Fibroblast of skin of abdomen (primary cell): ENCODE measurements at places on chromosomes 4 and X.

GRCh38 chr4:99468889-99469288 lies 33.7 kb upstream of the ADH7 start:
- no peak for DNase-seq

GRCh38 chr4:156725257-156725656 lies 246.3 kb downstream of the PDGFC start:
- DNase-seq = no peak

DNA sequence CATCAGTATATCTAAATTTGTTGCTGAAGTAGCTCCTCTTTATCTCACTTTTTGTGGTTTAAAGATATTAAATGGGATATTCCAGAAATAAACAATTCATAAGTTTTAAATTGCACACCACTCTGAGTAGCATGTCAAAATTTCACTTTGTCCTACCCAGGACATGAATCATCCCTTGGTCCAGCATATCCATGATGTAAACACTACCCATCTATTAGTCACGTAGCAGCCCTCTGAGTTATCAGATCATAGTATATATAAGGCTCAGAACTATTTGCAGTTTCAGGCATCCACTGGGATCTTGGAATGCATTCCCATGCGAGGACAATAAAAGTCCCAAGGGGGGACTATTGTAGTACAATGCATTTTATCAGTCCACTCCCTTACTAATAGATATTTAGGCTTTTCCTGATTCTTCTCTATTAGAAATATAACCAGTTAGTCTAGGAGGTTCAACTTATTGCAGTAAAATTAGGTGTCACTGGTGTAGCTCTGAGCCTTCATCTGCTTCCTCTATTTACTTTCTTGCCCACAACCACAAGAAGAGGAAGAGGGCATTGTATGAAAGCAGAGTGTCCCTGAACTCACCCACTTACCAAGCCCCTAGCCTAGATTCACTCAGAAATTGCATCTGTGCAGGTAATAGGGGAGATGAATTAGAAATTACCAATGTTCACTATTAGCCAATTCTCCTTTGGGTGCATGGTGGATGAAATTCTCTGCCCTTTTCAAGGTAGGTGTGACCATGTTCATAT lies 409.8 kb upstream of the GALNT7 start:
- peak; percentile 59 for DNase-seq

- peak; percentile 43 for DNase-seq
These were observed 38.7 kb downstream of the SEC24B start for GRCh38 chr4:109472343-109472761.

DNA sequence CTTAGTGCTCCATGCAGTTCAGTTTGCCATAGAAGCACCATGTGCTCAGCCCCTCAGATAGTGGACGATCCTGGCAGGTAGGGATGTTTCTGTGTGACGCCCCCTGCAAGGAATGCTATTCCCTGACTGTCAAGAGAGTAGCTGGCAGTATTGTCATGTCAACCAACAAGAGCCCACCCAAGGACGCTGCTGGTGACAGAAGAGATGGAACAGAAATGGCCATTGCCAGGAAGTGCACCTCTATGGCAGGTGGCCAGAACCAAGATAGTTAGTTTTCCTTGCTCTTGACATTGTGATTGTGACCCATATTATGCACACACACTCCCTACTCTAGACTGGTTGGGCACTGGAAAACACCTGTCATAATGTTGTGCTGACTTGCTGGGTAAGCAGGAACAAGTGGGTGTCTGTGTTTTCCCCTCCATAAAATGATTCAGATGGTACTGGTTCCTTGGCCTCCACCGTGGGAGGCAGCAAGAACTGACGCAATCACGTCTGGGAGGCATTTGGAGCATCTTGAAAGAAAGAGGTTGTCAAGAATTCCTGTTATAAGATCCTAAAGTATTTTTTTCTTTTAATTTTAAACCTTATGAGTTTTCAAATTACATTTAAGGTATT lies 507.9 kb downstream of the MID1IP1 start:
- peak; percentile 14 for DNase-seq

DNA sequence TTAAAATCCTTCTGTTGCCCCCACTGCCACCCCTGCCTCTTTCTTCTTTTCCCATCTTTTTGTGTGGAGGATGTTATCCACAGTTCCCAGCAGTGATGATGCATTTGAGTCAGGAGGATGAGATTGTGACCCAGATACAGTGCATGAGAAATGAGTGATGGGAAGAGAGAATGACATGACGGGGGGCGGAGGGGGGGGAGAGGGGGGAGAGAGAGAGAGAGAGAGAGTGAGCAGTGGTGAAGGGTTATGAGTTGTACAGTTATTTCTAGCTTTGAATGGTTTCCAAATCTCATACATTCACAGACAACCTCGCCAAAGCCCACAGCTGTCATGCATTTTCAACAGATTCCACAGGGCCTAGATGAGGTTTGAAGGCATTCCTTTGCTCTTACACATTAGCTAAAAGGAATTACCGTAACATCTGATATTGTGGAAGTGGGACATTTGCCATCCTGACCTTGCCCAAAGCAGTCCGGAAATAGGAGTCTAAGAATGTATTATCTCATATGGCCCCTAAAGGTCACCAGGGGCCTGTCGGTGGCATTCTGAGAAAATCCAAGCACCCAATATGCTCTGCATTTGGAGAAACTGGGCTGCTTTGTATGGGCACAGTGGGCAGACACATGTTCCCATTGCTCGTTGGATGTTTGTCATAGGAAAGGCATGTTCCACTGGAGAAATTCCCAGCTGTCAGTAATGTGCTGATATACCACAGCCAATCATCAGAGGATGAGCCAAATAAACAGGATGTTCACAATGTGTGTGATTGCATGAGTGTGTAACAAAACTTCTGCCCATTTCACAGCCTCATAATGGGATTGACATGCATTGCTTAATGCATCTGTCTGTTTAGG lies 435.8 kb downstream of the SPRY1 start:
- DNase-seq = peak; percentile 100

GRCh38 chrX:72107841-72108595 lies 23.7 kb downstream of the RTL5 start:
- DNase-seq = no peak

DNA sequence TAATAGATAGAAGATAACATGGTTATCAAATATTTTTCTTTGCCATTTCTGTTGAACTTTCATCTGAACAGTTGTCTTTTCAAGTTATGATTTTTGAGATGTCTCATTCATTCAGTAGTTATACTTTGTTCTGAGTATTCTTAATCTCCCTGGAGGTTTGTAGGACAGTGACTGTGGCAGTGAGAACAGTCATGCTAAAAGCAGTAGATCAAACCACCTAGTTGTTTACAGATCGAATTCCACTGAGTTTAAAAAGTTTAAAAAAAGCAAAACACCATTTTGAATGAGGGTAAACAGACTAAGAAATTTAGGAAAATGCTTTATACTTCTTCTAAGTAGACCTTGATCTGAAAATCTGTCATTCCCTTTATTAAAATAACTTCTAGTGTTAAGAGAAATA lies 107.2 kb downstream of the CEP135 start:
- no peak for DNase-seq

GRCh38 chr4:176874721-176875445 lies 82.2 kb upstream of the VEGFC start:
- DNase-seq = no peak

DNA sequence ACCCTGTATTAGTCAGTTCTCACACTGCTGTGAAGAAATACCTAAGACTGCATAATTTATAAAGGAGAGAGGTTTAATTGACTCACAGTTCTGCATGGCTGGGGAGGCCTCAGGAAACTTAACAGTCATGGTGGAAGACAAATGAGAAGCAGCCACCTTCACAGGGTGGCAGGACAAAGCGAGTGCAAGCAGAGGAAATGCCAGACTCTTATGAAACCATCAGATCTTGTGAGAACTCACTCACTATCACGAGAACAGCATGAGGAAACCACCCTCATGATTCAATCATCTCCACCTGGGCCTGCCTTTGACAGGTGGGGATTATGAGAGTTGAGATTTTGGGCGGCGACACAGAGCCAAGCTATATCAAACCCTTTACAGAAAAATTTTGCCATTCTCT lies 722.4 kb downstream of the RAB28 start:
- DNase-seq = no peak

DNA sequence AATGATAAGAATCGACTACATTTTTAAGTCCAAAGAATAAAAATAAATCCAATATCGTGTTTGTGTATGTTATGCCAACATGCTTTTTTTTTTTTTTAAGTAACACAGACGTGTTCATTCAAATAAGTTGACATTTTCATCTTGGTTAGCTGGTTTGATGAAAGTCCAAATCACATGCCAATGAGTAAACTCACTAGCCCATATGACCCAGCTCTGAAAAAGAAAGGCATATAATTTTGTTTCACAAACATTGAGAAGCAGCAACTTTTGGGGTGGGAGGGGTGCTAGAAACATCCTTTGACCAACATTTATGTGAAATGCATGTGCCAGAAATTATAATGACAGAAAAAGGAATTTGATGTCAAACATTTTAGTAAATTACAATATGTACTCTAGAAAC lies 61.6 kb upstream of the SPP1 start:
- no peak for DNase-seq

GRCh38 chr4:149951152-149951900 lies 126.9 kb upstream of the DCLK2 start:
- no peak for DNase-seq

DNA sequence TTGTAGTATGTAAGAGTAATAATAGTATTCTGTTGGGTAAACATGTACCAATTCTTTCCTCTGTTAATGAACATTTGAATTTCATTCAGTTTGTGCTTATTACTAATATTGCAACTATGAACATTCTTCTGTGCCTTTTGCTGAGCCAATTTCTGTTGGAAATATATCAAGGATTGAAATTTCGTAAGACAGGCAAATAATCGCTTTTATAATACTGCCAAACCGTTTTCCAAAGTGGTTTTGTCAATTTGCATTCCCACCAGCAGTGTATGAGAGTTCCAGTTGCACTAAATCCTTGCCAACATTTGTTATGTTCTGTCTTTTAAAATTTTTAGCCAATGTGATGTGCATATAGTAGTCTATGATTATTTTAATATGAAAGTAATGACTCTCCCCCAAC lies 38.6 kb downstream of the MAGEB17 start:
- no peak for DNase-seq

DNA sequence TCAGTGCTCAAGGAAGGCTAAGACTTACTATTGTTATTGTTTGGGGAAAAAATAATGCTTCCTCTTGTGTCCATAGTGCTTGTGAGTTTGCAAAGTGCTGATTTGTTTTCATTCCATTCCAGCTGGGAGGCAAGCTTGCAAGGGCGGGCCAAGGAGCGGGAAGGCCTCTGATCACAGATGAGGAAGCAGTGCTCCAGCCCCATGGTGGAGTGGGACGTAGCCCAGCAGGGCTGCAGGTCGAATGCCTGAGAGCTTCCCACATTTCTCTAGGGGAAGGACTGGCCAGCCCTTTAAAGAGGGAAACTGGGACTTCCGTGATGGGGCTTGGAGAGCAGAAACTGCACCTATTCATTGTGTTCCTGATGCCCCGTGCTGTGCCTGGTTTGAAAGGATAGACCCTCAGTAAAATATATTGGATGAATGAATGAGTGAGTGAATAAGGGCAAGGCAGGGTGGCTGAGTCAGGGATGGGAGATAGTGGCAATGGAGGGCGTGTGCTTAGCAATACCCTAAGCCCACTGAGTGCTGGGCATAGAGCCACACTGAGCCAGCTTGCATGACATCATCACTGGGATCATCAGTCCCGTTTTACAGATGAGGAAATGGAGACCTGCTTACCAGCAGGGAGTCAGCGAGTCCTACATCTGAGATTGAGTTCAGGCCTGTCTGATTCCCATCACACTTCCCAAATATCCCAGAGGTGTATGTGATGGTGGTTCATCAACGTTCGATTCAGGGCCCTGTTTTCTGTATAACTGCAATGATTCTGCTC lies 17.9 kb upstream of the NSG1 start:
- DNase-seq = no peak

DNA sequence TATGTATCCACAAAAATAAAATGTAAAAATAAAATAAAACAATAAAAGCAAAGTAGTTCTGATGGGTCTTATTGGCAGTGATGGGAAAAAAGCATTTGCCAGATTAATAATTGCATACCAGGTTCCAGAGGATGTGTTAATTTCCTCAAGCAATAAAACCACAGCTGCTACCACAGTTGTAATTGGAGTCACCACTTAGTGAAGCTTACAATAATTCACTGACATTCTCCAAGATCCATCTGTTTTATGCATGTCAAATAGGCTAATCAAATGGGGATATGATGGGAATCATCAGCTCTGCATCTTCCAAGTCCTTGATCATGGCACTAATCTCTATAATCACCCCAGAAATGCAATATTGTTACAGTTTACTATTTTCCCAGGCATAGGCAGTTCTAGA lies 123.5 kb upstream of the EMCN start:
- DNase-seq = no peak

DNA sequence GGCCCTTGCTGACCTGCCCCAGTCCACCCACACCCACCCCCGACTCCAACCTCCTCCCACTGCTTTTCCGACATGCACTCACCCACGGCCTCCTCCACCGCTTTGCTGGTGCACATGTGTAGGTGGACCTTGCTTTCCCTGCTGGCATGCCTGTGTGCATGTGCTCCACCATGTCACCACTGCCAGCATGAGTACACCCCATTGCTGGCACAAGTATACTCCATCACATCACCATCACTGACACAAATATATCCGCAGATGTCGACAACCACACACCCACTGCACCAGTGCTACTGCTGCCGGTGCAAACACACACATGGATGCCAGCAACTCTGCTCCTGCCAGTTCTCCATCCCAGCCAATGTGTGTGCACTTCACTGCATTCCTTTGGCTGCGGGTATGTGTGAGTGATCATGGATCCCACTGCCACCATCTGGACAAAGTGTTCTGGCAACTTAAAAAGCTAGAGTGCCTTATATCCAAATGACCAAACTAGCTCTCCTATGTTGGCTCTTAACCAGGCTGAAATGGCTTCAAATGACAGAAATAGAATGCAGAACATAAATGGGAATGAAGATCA lies 1072.3 kb downstream of the RAPGEF2 start:
- DNase-seq = peak; percentile 25

DNA sequence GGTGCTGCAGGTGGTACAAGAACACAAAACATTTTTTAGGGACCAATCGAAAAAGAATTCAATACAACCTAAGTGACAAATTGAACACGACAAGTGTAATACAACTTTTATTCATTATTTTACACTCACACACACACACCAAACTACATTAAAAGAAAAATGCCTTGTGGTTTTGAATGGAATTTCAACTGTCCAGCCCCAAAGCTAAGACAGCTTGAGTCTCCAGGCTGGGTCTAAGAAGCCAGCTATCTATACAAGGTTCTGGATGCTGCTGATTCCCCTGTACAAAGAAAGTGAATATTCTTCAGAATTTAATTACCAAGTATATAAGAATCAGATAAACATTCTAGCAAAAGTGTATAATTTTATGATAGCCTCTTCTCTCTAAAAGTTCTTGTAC lies 118.2 kb downstream of the PPP3CA start:
- DNase-seq = peak; percentile 74

- peak; percentile 44 for DNase-seq
These were observed 147.1 kb downstream of the NHS start for GRCh38 chrX:17521871-17522693.

DNA sequence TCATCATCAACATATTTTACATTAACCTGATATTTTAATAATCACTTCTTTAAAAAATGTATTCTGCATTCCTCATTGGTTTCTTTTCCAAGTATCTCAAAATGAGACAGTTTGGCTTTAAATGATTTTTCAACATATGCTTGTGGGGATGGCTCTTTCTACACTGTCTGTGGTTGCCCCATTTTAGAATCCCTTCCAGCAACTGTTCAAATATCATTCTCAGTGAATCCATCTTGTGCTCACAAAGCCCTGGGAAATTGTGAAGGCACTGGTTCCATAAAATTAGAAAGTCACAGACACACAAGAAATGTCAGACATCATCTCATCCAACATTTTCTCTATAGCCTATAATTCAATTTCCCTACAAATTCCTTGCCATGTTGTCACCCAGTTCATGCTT lies 103.5 kb downstream of the LNX1 start:
- DNase-seq = no peak
